ENCODE measurements at places on chromosomes 12 and 14. TPM values are rescaled to one million over a fixed set of nuclear protein-coding genes. Genes with fewer than 3 reads are reported as not detected.

Gene ANKS1B
- total RNA-seq = 0.39 TPM

Gene GDF11
- total RNA-seq = 13.1 TPM

Gene ITGA5
- 23.2 TPM for total RNA-seq

Gene LMO3
- not detected for total RNA-seq

Gene ANO4
- not detected for total RNA-seq

Gene OTX2
- total RNA-seq = not detected

Gene SLC6A15
- not detected for total RNA-seq

Gene AHSA1
- 307 TPM for total RNA-seq

Gene CPNE8
- 6.3 TPM for total RNA-seq

Gene KRT85
- total RNA-seq = not detected

Gene SMCO2
- total RNA-seq = not detected

- DNase-seq = no peak
Observed at GRCh38 chr12:102973583-102973982, 16.1 kb downstream of the ASCL1 start.

DNA sequence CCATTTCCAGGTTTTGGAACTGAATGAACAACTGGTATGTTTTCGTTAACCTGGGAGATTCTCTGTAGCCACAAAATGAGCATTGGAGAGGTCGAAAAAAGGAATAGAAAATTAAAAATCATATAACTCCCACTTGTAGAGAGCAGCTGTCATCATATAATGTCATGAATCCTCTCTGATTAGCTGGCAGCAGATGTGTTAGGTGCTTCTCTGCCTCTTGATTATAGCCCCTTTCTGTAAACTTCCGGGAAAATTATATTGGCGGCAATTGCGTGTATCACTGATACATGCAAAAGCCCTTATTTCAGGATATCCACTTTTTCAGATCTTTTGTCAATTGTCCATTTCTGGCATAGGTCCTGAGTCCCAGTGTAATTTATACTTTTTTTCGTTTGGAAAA lies 31.7 kb downstream of the FGD4 start:
- no peak for DNase-seq

DNA sequence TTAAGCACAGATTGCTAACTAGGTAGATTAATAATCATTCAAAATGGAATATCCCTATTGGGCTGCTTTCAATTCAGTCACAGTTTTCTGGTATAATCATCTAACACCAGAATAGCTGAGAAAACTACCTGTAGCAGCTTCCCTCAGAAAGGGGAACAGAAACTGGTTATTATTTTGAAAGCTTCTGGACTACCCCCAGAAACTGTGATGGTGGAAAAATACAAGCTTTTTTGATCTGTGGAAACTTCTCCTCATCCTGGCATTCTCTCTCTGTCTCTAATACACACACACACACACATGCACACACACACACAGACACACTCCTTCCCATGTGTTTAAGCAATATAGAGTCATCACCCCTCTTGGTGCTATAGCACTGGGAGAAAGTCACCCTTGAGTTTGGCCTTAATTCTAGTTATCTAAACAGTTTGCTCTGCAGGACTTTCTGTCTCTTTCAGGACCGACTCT lies 251.5 kb upstream of the LMO3 start:
- DNase-seq = no peak

DNA sequence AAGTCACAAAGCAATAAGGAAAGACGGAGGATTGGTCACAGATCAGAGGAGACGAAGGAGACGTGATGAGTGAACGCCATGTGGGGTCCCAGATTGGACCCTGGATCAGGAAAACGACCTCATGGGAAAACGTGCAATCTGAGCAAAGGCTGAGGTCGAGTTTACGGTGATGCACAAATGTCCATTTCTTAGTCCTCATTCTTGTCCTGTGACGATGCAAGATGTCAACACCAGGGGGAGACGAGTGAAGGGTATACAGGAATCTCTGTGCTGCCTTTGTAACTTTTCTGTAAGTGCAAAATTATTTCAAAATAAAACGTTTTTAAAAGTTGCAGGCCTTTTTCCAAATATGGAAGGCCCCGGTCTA lies 329.8 kb downstream of the MED13L start:
- DNase-seq = no peak

DNA sequence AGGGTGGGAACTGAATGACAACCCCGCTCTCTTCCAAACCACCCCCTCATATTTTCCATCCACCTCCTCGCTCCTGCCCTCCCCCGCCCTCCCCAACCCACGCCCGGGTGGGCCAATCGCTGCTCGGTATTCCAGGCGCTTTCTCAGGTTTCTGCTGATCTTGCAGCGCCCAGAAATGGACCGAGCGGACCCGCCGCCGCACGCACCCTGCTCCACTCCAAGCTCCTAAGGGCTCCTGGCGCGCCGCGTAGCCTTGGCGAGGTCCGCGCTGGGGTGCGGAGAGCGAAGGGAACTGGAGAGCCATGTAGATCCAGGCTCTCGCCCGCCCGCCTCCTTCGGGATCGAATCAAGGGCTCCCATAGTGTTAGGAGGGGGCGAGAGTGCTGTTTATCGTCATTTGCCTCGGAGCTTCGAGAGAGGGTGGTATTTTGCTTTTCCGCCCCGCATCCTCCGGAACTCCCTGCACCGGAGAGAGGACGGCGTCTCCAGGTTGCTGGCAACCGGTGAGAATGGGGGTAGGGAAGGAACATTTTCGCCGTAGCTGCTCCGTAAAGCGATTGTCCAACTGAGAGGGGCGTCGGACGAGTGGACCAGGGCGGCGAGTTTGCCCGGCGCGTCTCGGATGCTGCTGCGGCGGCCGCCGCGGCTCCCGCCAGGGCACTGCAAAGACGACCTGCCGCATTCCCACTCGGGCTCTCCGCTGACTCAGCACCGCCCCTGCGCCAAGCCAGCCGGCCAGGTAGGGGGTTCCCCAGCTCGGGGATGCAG lies at the start of gene KCNA1:
TSS of gene KCNA1 (plus strand) at position 172 of the 768 bp plus-strand sequence. CDS start 1,474 bp downstream, outside the sequence.
- DNase-seq = no peak

DNA sequence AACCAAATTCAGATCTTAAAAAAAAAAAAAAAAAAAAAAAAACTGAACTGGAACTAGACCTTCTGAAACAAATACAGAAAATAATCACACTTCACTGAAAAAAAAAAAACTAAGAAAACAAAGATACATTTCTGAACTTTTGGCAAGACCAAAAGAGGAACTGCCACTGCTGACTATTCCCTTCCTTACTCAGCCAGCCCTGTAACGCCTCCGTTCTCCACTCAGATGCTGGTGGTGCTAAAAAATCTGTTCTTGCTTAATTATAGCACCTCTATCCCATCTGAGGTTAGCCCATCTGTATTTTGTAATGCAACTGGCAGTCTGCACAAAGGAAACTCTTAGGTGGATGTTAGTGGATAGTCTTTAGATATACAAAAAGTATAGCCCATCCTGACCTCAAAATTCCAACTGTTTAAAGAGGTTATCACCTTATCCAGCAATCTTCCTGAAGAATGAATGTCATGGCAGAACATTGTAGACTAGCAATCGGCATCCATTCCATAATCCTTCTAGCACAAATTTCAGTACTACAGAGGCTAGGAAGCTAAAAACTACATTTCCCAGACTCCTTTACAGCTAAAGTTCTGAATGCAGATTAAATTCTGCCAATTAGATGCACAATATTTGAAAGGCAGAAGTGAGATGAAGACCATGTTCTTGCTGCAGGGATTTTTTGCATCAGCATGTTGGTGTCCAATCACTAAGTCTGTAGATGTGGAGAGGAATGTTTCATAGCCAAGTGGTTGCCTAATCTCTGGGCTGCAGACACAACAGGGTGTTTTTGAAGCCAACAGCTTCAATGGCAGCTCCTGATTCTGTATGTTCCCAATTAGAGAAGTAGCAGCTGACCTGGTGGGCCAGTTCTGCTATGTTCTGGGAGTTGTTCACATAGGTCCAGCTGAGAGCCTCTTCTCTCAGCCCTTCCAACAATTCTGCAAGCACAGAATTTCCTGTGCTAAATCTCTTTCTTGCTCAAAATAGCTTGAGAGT lies 5.7 kb downstream of the MAP3K9 start:
- DNase-seq = no peak

DNA sequence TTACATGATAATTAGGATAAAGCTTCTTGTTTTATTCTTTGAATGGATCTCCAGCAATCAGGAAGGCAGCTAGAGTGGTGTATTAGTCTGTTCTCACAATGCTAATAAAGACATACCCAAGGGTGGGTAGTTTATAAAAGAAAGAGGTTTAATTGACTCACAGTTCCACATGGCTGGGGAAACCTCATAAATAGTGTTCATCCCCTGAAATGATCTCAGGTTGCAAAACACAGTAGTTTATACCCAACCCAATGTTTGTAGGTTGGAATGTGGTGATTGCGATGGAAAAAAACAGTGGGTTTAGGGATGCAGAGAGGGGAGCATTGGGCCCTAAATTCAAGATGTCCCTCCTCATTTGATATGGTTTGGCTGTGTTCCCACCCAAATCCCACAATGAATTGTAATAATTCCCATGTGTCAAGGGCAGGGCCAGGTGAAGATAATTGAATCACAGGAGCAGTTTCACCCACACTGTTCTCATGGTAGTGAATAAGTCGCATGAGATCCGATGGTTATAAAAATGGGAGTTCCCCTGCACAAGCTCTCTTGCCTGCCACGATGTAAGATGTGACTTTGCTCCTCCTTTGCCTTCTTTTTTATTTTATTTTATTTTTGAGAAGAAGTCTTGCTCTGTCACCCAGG lies 11.5 kb downstream of the MUCL1 start:
- no peak for DNase-seq

DNA sequence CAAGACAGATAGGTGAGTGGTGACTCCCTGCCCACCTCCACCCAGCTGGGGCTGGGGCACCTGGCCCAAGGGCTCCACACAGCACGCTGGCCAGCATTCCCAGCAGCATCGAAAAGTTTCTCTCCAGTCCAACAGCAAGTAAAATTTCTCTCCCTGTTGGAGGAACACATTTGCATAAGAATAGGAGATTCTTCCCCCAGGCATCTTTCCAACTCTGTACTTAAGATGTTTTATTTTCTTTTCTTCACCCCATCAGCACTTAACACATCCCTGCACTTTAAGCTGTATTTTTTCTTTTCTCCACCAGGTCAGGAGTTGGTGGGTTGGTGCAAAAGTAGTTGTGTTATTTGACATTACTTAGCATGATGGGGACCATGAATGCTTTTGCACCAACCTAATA lies 47.2 kb downstream of the OR9K2 start:
- no peak for DNase-seq

- no peak for DNase-seq
Observed at GRCh38 chr12:11710906-11711305, 61.4 kb downstream of the ETV6 start.

GRCh38 chr14:84095681-84096080 lies 1434.3 kb upstream of the FLRT2 start:
- no peak for DNase-seq

- DNase-seq = no peak
Observed at GRCh38 chr14:95189367-95190132, 32.2 kb upstream of the DICER1 start.

Data from CD8-positive, alpha-beta memory T cell (primary cell).